CD4-positive, alpha-beta T cell treated with Interleukin-17A for 1 hour (primary cell): ENCODE measurements at places on chromosomes 11 and 22.

- no peak for DNase-seq
These were observed 60.4 kb downstream of the SBF2 start for GRCh38 chr11:10233581-10233980.

DNA sequence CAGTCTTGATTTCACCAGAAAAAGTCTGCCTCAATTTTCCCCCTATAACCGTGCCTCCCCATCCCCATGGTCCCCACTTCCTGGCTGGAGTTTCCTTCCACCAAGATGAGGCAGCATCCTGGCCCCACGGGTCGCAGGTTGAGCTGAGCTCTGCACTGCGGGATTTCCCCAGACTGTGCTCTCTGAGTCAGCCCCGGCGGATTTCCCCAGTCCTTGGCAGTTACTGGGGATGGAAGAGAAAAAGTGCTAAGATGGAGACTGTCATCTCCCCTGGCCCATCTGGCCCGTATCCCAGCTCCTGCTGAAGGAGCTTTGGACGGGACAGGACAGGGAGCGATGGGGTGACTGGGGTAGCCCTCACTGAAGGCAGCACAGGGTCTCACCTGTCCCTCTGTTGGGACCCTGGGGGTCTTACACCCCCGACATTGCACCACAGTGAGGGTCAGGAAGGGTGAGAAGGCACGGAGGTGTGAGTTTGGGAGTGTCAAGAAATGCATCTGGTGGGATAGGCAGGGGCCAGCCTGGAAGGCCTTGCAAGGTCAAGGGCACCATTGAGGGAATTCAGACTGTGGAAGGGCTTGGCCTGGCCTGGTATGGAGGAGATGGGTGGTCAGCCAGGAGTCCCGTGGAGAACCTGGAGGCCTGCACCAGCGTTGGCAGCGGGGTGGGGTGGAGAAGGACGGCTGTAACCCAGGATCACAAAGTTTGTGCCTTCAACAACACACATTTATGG is 36.5 kb downstream of the NADSYN1 start:
- DNase-seq, result no peak

DNA sequence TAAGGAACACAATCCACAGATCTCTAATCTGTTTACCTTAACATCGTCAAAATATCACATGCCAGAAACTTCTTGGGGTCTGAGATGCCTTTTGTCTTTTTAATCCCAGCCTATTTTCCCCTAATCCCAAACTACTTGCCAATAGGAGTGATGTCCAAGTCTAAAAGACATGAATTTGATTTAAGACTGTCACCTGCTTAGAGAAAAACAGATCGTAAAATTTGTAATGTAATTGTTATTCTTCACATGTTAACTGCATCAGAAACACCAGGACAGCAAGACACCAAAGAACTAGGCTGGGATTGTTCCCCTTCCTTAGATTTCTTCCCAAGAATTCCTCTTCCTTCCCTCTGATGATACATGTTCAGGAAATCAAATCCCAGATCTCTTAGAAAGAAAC is 198.1 kb upstream of the ARHGAP20 start:
- no peak for DNase-seq

GRCh38 chr11:32840587-32840986 is 10.9 kb downstream of the PRRG4 start:
- DNase-seq, result no peak

DNA sequence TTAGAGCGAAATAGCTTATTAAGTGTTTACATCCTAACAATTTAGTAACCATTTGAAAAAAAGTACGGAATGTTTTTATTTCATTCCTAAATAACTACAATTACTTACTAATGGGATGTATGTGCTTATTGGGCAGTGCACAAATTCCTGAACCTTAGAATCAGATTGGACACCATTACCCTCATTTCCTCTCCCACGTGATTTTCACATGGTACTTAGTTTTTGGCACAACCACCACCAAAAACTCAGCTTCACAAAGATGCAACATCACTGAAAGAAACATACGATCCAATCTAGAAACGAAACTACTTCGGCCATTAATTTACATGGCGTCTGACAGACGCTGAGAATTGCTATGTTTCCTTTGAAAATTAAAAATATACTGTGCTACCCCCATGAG is 81.5 kb downstream of the FBXO7 start:
- no peak for DNase-seq

- DNase-seq, result no peak
These were observed 35.8 kb upstream of the MYOD1 start for GRCh38 chr11:17683377-17684161.

GRCh38 chr11:73155102-73155501 is 13.0 kb upstream of the FCHSD2 start:
- no peak for DNase-seq

GRCh38 chr11:36825251-36825650 is 227.2 kb upstream of the RAG2 start:
- DNase-seq, result no peak

DNA sequence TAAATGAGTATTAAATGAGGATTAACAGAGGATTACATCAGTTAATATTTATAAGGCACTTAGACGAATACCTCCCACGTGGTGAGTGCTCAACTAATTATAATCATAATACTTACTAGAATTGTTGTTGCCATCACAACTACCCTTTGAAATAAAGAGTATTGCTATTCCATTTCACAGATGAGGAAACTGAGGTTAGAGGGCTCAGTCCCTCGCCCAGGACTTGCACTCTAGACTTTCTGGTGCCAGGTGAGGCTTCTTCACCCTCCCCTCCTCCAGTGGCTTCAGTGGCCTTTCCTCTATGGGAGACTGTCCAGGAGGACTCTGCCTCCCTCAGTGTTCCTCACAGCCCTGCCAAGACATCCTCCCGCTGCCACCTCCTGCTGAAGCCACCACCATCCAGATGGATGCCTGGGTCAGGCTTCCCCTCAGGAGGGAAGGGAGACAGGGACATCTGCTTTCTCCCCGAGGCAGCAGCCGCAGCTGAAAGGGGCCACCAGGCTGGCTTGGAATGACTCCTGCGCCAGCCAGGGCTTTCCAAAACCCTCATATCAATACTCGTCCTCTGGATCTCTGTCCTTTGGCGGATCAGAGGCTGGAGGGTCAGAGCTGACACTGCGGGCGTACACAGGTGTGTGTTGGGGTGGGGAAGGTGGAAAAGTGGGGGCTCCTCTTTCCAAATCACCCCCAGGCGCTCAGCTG is 580.1 kb downstream of the BUD13 start:
- no peak for DNase-seq

- DNase-seq, result no peak
These were observed 148.9 kb downstream of the TBC1D22A start for GRCh38 chr22:46911346-46911745.

- no peak for DNase-seq
These were observed 47.6 kb downstream of the OR4C45 start for GRCh38 chr11:50080256-50080655.

DNA sequence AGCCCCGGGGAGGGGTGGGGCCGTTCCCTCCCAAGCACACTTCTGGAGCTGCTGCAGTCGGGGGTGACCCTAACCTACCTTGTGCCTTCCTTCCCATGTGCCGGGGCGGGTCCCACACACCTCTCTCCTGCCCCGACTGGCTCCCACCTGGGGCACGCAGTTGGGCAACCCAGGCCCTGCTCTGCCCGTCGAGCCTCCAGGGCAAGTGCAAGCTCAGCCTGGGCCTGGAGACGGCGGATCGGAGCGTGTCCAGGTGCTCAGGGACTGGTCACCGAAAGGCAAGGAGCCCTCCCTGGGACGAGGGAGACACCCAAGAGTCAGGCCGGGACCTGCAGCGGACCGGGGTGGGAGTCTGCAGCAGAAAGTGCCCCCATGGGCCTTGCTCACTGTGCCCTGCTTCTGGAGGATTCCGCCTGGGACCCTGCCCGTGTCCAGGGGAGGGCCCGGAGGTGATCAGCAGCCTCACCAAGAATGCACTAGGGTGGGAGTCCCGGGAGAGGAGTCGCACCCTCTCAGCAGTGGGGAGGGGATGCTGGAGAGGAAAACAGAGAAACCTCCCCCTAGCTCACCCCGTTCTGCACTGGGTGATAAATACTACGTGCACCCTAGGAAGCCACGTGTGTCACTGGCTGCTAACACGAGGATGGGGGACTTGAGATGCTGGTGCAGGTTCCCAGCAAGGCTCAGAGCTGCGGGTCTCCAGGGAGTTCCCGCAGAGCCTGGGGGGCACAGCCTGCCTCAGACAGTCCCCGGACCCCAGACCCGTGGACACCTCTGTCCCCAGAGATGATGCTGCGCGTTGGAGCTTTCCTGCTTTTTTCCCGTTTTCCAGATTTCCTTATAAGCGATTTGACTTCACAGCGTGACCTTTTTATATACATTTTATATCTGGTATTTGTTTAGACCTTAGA is 5.2 kb upstream of the GATD1 start:
- no peak for DNase-seq

DNA sequence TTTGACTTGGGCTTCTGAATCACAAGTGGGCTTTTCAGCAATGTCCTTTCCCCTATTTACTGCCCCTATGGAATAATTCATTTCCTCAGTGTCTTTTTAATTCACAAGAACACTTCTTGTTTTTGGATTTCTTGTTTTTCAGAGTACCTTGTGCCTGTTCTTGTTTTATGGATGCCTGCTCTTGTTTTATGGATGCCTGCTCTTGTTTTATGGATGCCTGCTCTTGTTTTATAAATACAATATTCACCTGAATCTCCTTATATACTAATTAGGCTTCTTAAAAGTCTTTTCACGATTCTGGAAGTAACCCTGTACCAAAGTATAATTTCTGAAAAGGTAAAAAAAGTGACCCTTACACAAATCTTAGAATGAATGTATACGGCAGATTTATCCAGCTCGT is 32.8 kb downstream of the CACNA1I start:
- no peak for DNase-seq

GRCh38 chr11:27361649-27362431 is 1.2 kb downstream of the CCDC34 start:
- DNase-seq, result no peak

DNA sequence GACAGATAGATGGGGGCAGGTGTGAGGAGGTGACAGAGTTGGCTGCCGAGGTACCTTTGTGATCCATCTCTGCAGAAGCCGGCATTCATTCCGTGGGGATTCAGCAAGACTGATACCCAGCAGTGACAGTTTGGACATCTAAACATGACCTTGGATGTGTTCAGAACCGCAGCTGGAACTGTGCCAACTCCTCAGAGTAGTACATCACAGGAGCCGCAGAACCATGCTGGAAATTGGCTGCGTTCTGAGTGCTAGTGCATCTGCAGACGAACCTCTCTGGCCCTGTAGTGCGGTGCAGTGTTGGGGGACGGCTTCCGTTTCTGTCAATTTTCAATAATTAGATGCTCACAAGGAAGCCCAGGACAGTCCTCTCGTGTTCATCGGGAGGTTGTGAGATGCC is 772.1 kb downstream of the NTM start:
- DNase-seq, result no peak

- DNase-seq, result no peak
These were observed 63.1 kb downstream of the PIWIL4 start for GRCh38 chr11:94630221-94630620.

DNA sequence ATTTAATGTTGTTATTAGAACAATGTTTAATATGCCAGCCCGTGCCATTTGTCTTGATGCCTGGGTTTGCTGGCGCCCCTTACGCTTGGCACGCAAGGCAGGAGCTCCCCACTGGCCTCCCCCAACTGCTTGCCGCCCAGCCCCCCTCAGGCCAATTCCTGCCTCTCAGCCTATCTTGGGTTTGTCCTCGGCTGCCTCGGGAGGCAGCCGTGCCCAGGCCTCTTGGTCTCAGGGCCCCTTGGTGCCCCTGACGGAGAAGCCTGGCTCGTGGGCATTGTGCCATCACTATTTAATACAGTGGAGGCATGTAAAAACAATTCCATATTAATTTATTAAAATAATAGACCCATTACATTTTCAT is 119.8 kb downstream of the KCNQ1OT1 start:
- DNase-seq, result no peak

DNA sequence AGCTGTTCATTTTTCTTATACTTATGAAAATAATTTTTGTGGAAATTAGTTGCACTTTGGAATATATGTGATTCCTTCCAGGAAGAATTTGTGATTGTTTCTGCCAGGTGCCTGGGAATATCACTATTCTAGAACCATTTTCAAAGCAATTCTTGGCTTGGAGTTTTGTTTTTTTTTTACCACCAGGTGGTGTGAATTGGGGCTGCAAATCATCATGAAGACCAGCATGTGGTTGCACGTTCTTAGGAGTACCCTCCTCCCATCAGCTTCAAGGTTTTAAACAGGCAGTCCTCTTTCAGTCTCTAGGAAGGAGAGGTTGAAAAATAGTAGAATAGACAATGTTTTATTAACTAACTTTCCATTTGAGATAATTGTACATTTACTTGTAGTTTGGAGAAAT is 25.9 kb downstream of the USP47 start:
- no peak for DNase-seq

DNA sequence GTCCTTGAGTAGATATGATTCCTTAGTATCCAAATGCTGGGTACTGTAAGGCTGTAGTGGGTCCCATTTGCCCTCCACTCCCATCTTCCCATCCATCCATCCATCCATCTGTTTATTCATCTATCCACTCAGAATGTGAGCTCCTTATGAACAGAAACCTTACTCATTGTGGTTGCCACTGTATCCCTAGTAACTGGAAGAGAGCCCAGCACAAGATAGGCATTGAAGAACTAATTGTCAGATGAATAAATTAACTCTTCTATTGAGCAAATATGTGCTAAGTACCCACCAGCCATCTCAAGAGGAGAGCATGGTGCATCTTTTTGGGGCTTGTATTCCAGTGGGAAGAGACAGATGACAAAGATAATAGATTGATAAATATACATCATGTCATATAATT is 86.4 kb upstream of the SEZ6L start:
- DNase-seq, result no peak

DNA sequence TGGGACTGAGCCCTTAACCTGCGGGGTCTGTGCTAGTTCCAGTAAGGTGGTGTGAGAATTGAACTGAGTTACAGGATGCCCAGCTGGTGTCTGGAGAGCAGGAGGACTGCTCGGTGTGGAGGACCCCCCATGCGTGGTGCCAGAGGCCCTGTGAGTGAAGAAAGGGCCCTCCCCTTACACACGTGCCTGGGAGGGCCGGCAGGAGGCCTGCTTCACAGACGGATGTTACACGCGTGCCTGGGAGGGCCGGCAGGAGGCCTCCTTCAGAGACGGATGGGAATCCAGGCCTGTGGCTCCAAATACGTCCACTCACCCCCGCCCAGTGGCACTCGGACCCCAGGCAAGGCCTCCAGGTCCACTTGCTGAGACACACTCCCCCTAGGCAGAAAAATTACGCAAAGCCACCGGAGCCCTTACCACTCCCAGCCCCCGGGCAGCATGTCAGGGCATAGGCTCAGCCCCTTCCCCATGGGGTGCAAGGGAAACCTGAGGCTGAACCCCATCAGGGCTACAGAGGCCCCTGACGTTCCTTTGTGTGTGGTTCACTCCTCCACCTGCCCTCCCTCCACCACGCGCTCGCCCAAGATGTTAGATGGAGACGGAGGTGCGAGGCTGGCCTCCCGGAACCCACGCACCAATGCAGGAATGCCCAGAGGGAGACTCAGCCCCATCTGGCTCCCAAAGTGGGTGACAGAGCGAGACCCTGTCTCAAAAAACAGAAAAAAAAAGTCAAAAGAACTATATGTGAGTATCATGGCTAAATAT is 227.8 kb downstream of the BRD1 start:
- no peak for DNase-seq

GRCh38 chr11:111977146-111978027 is 40.2 kb downstream of the DIXDC1 start:
- DNase-seq, result no peak

DNA sequence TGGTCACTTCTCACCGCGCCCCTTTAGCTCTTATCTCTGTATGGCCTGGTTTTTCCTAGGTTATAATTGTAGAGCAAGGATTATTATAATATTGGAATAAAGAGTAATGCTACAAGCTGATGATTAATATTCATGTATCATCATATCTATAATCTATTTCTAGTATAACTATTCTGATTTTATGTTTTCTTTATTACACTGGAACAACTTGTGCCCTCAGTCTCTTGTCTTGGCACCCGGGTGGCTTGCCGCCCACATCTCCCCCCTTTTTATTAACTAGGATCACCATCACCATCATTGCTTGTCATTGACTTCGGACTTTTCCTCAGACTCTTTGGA is 11.0 kb downstream of the OR52K1 start:
- DNase-seq, result no peak
